Tibial nerve (tissue), 4 donors: ENCODE measurements at places on chromosomes 13 and 19. TPM values are rescaled to one million over a fixed set of nuclear protein-coding genes. Genes with fewer than 3 reads are reported as not detected.

The ZNF837 gene
- total RNA-seq: 2.0 TPM

The ZNF57 gene
- 3.1 TPM for total RNA-seq

- DNase-seq: no peak
- H3K4me3 ChIP-seq: peak overlapping the region; percentile 58
- no peaks in the 10 kb centered on the region for H3K27me3 ChIP-seq
- peak overlapping the region; percentile 94 for H3K27ac ChIP-seq
- no peaks in the 10 kb centered on the region for H3K4me1 ChIP-seq
- H3K36me3 ChIP-seq: no peaks in the 10 kb centered on the region
Observed at GRCh38 chr19:6109947-6110346, 353 bp downstream of the RFX2 start.

DNA sequence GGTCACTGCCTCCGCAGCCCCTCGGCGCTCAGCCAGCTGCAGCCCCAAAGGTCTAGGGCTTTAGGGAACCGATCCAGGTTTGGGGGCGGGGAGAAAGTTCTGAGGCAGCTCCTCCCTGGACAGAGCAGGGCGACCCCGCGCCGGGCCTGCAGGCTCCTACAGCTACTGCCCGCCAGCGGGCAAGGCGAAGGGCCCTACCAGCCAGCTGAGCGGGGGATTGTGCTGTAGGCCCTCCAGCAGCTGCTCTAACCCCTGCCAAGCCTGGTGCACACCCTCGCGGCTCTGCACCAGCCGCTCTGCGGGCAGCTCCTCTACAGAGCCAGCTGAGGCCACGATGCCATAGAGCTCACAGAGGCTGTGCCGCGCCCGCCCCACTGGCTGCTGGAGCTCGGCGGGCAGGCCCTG is 14.0 kb downstream of the PLIN4 start:
- DNase-seq: no peak
- H3K27ac ChIP-seq: no peak overlapping the region
- peaks cover 75% of the 10 kb centered on the region for H3K36me3 ChIP-seq
- H3K27me3 ChIP-seq: no peaks in the 10 kb centered on the region
- no peak overlapping the region for H3K4me3 ChIP-seq

GRCh38 chr19:24051516-24051915 is 35.5 kb upstream of the ZNF254 start:
- H3K27ac ChIP-seq: no peak overlapping the region
- no peaks in the 10 kb centered on the region for H3K27me3 ChIP-seq
- H3K4me1 ChIP-seq: no peaks in the 10 kb centered on the region
- DNase-seq: no peak
- peaks cover 98% of the 10 kb centered on the region for H3K36me3 ChIP-seq
